ENCODE measurements at places on chromosomes 4 and X. TPM values are rescaled to one million over a fixed set of nuclear protein-coding genes. Genes with fewer than 3 reads are reported as not detected.

ADH6 gene
- total RNA-seq: not detected

CLIC2 gene
- 9.5 TPM for total RNA-seq

TRAPPC11 gene
- total RNA-seq: 20.9 TPM

LYAR gene
- 47.1 TPM for total RNA-seq

UGT2B11 gene
- not detected for total RNA-seq

ITIH6 gene
- total RNA-seq: not detected

GCNA gene
- 0.25 TPM for total RNA-seq

ANOS1 gene
- 0.98 TPM for total RNA-seq

KLHL5 gene
- 59.5 TPM for total RNA-seq

SHOX gene
- total RNA-seq: 0.10 TPM

SCRG1 gene
- not detected for total RNA-seq

ADGRG4 gene
- total RNA-seq: 0.10 TPM

FAM184B gene
- total RNA-seq: not detected

GLA gene
- total RNA-seq: 40.5 TPM

MAGIX gene
- total RNA-seq: 1.9 TPM

RNF212 gene
- 0.20 TPM for total RNA-seq

AREG gene
- 0.74 TPM for total RNA-seq

PABPC5 gene
- 0.44 TPM for total RNA-seq

ESX1 gene
- not detected for total RNA-seq

SPRY1 gene
- total RNA-seq: 50.7 TPM

CCDC110 gene
- total RNA-seq: 0.13 TPM

RAP2C gene
- total RNA-seq: 16.3 TPM

RAB41 gene
- total RNA-seq: not detected

RTL3 gene
- 0.20 TPM for total RNA-seq

ASB9 gene
- total RNA-seq: 27.0 TPM

SLC9B1 gene
- not detected for total RNA-seq

TRPC5OS gene
- total RNA-seq: not detected

SCML2 gene
- total RNA-seq: 1.6 TPM

CT45A2 gene
- total RNA-seq: not detected

CXCL3 gene
- total RNA-seq: 4.1 TPM

TSR2 gene
- total RNA-seq: 14.1 TPM

Data from mammary microvascular endothelial cell (primary cell).